ENCODE measurements at places on chromosomes 7 and 10. TPM values are rescaled to one million over a fixed set of nuclear protein-coding genes. Genes with fewer than 3 reads are reported as not detected.

- no peak overlapping the region for H3K27ac ChIP-seq
- no peaks in the 10 kb centered on the region for H3K36me3 ChIP-seq
Measured at GRCh38 chr7:2726316-2727018, 38.5 kb downstream of the AMZ1 start.

DNA sequence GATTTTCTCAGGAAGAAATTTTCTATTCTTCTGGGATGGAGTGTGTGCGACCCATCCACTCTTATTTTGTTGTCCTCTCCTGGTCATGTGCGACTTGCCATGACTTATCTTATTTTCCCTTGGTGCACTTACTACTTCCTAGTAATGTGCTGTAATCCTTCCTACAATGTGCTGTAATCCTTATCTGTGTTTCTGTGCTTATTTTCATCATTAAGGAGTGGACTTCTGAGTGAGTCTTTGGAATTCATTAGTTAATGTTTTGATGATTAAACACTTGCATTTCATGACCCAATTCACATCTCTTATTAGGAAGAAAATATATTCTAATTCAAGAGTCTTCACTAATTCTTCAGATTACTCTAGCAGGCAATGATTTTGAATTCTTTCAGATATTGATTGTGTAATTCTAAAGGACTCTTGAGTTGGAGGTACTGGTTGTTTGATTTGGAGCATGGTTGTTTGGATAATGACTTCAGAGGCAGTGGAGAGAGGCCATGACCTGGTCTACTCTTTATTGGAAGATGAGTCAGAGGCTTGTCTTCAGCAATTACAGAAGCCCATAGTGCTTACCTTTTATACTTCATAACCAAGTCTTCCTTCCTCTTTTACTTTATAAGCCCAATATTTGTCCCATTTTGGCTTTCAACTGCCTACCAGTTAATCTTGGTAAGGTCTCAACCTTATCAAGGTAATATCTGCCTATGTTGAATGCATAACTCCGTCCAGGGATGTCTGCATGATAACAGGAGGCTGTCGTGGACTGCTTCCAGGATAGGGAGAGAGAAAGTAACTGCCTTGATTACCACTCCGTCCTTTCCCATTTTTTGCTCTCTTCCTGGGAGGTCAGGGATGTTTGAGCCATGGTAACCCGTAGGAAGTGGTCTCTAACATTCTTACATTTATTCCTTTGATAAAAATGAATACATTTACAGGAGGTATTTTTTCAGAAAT is 278.3 kb upstream of the SP8 start:
- peaks cover 29% of the 10 kb centered on the region for H3K27me3 ChIP-seq
- no peaks in the 10 kb centered on the region for H3K36me3 ChIP-seq
- no peak overlapping the region for H3K4me3 ChIP-seq
- no peaks in the 10 kb centered on the region for H3K4me1 ChIP-seq

GRCh38 chr10:71580926-71581325 is 138.7 kb downstream of the C10orf105 start:
- H3K36me3 ChIP-seq, result no peaks in the 10 kb centered on the region
- no peak overlapping the region for H3K4me3 ChIP-seq
- DNase-seq, result no peak
- H3K27me3 ChIP-seq, result no peaks in the 10 kb centered on the region

GRCh38 chr7:132508724-132509353 is 67.4 kb downstream of the PLXNA4 start:
- no peak for DNase-seq
- H3K4me3 ChIP-seq, result no peak overlapping the region
- no peaks in the 10 kb centered on the region for H3K36me3 ChIP-seq

DNA sequence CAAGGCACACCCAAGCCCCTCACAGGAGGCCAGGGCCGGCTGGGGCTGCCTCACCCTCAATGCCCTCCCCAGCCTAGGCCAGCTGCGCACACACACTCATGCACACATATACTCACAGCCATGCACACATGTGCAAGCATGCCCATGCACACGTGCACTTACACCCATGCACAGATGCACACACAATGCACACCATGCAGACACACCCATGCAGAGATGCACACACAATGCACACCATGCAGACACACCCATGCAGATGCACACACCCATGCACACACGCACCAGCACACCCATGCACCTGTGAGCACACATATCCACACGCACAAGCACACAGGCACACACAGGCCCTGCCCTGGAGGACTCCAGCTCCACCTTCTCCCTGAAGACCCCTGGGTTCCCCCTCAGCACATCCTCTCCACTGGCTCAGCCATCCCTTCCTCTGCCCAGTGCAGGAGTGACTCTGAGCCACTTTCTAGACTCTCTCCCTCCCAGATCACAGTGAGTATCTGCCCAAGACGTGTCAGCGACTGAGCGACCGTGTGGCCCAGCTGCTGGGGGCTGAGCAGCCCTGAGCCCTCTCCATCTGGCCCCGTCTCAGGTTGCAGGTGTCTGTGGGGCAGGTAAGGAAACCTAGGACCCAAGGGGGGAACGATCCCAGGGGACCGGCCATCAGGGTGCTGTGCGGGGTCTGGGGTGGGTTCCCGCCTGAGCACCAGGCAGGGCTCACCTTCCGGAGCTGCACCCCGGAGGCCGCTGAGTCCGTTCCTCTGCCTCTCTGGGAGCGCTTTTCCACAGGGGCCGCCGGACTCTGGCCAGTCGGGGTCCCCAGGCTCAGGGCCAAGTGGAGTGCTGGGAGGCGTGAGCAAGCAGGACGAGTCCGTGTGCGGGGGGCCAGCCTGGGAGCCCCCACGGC is 25.8 kb downstream of the AP5Z1 start:
- H3K4me1 ChIP-seq, result no peaks in the 10 kb centered on the region
- no peak overlapping the region for H3K27ac ChIP-seq
- no peak for DNase-seq
- no peak overlapping the region for H3K4me3 ChIP-seq
- no peaks in the 10 kb centered on the region for H3K36me3 ChIP-seq

GRCh38 chr7:105229641-105230040 is 159.1 kb downstream of the SRPK2 start:
- peaks cover 36% of the 10 kb centered on the region for H3K4me1 ChIP-seq
- H3K4me3 ChIP-seq, result no peak overlapping the region
- no peaks in the 10 kb centered on the region for H3K27me3 ChIP-seq
- no peak for DNase-seq

- H3K27me3 ChIP-seq, result no peaks in the 10 kb centered on the region
- peak; percentile 16 for DNase-seq
- H3K27ac ChIP-seq, result no peak overlapping the region
- no peaks in the 10 kb centered on the region for H3K4me1 ChIP-seq
Measured at GRCh38 chr7:123401295-123401694, 133.1 kb downstream of the IQUB start.

DNA sequence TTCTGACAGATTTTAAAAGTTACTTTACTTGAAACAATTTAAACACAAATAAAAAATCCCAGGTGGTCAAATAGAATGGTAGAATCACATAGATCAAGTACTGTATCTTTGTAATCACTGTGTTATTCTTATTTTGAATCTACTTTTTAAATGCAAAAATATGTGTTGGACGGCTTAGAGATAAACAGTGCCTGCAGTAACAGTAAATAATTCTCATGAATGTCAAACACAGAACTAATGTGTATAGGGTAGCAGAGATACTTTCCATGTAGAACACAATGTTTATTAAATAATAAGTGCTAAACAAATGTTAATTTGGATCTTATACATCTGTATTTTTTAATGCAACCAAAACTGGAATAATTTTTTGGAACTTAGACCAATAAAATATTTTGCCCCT is 1199.4 kb downstream of the SORCS1 start:
- H3K4me3 ChIP-seq, result no peak overlapping the region
- peaks cover 62% of the 10 kb centered on the region for H3K4me1 ChIP-seq
- H3K36me3 ChIP-seq, result no peaks in the 10 kb centered on the region
- H3K27me3 ChIP-seq, result no peaks in the 10 kb centered on the region
- no peak overlapping the region for H3K27ac ChIP-seq

DNA sequence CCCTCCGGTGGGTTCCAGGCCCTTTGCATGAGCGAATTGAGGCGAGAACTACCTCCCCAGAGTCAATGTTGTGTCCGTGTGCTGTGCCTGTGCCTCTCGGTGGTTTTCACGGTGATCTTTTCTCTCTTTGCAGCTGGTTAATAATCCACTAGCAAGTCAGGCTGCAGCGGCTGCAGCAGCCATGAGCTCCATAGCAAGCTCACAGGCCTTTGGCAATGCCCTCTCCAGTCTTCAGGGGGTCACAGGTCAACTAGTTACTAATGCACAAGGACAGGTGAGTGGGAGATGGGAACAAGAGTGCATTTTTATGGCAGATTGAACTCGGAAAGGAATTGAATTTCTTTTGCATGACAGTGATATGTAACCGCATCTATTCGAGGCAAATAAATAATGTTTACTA is 159.7 kb upstream of the YAE1 start:
- DNase-seq, result no peak
- no peaks in the 10 kb centered on the region for H3K4me1 ChIP-seq
- no peaks in the 10 kb centered on the region for H3K36me3 ChIP-seq
- H3K27me3 ChIP-seq, result peaks cover 3% of the 10 kb centered on the region

- H3K4me1 ChIP-seq, result no peaks in the 10 kb centered on the region
- no peak for DNase-seq
- H3K36me3 ChIP-seq, result no peaks in the 10 kb centered on the region
- no peak overlapping the region for H3K4me3 ChIP-seq
- no peak overlapping the region for H3K27ac ChIP-seq
- no peaks in the 10 kb centered on the region for H3K27me3 ChIP-seq
Measured at GRCh38 chr10:107589081-107589480, 424.6 kb upstream of the SORCS1 start.

DNA sequence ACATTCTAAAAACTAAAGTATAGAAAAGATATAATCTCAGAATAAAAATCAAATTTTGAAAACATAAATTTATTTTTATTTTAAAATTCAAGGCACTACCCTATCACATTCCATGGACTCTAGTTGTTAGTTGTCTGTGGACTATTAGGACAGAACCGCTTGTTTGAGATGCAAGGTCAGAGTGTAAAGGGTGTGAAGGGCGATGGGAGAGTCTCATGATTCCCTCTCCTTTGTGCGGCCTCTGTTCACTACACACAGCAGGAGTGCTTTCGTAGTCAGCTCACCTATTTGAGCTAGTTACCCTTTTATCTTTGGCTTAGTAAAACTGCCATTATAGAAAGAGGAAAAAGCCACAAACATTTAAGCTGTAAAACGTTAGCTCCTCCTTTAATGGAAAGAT is 189.8 kb upstream of the TEX47 start:
- H3K36me3 ChIP-seq, result no peaks in the 10 kb centered on the region
- no peaks in the 10 kb centered on the region for H3K27me3 ChIP-seq
- no peak overlapping the region for H3K4me3 ChIP-seq
- no peak overlapping the region for H3K27ac ChIP-seq

DNA sequence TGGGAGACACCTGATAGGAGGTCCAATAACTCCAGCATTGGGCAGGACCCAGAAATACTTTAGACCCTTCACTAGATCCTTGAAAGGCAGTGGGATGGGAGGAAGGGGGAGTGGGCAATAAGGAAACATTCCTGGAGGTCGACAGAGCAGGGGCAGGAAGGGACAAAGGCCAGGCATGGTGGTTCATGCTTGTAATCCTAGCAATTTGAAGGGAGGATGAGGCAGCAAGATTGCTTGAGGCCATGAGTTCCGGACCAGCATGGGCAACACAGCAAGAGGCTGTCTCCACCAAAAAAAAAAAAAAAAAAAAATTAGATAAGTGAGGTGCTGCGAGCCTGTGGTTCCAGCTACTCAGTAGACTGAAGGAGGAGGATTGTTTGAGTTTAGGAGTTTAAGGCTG is 134.9 kb downstream of the JCAD start:
- H3K4me3 ChIP-seq, result no peak overlapping the region
- no peak for DNase-seq
- H3K27me3 ChIP-seq, result no peaks in the 10 kb centered on the region
- H3K36me3 ChIP-seq, result no peaks in the 10 kb centered on the region
- H3K27ac ChIP-seq, result no peak overlapping the region
- peaks cover 5% of the 10 kb centered on the region for H3K4me1 ChIP-seq

GRCh38 chr7:105157278-105157677 is 143.3 kb downstream of the KMT2E start:
- no peaks in the 10 kb centered on the region for H3K36me3 ChIP-seq
- no peak for DNase-seq
- H3K4me3 ChIP-seq, result no peak overlapping the region
- no peak overlapping the region for H3K27ac ChIP-seq
- H3K27me3 ChIP-seq, result no peaks in the 10 kb centered on the region

- H3K4me1 ChIP-seq, result no peaks in the 10 kb centered on the region
- no peaks in the 10 kb centered on the region for H3K36me3 ChIP-seq
- DNase-seq, result no peak
- no peak overlapping the region for H3K4me3 ChIP-seq
- no peak overlapping the region for H3K27ac ChIP-seq
Measured at GRCh38 chr10:34058845-34059614, 724.6 kb upstream of the NRP1 start.

GRCh38 chr7:25322473-25322872 is 94.2 kb upstream of the NPVF start:
- DNase-seq, result no peak
- peaks cover 36% of the 10 kb centered on the region for H3K27me3 ChIP-seq
- H3K4me1 ChIP-seq, result no peaks in the 10 kb centered on the region
- H3K27ac ChIP-seq, result no peak overlapping the region
- no peak overlapping the region for H3K4me3 ChIP-seq

GRCh38 chr10:20991526-20991925 is 94.4 kb upstream of the NEBL start:
- no peak for DNase-seq
- H3K4me3 ChIP-seq, result no peak overlapping the region
- peaks cover 8% of the 10 kb centered on the region for H3K4me1 ChIP-seq
- no peak overlapping the region for H3K27ac ChIP-seq
- H3K27me3 ChIP-seq, result no peaks in the 10 kb centered on the region
- no peaks in the 10 kb centered on the region for H3K36me3 ChIP-seq

GRCh38 chr10:103630156-103630555 is 136.7 kb downstream of the NEURL1 start:
- no peaks in the 10 kb centered on the region for H3K4me1 ChIP-seq
- H3K4me3 ChIP-seq, result no peak overlapping the region
- no peaks in the 10 kb centered on the region for H3K36me3 ChIP-seq
- H3K27me3 ChIP-seq, result no peaks in the 10 kb centered on the region
- no peak for DNase-seq

DNA sequence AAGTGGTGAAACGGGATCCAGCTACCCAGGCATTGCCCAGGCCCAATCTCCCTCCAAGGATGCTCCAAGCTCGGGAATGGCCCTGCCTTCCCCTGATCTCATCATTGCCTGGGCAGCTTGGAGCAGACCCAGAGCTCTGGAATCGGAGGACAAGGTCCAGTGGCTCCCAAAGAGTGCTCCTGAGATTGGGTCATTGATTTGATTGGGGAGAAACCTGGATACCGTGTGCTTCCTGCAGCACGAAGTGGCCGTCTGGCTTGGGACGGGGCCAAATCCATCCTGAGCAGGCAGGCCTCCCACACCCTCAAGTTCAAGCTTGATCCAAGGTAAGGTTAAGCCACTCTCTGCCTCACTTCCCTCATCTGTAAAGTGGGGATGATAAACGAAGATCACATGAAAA is 69.9 kb downstream of the OAT start:
- no peak overlapping the region for H3K27ac ChIP-seq
- no peak overlapping the region for H3K4me3 ChIP-seq
- no peaks in the 10 kb centered on the region for H3K36me3 ChIP-seq
- H3K4me1 ChIP-seq, result peaks cover 4% of the 10 kb centered on the region

- H3K36me3 ChIP-seq, result no peaks in the 10 kb centered on the region
- DNase-seq, result no peak
- H3K4me1 ChIP-seq, result no peaks in the 10 kb centered on the region
- no peak overlapping the region for H3K4me3 ChIP-seq
- H3K27me3 ChIP-seq, result peaks cover 51% of the 10 kb centered on the region
- H3K27ac ChIP-seq, result no peak overlapping the region
Measured at GRCh38 chr10:128364631-128365030, 238.4 kb upstream of the MKI67 start.

GRCh38 chr10:74123081-74123480 is 27.5 kb downstream of the AP3M1 start:
- H3K4me1 ChIP-seq, result peaks cover 10% of the 10 kb centered on the region
- peaks cover 95% of the 10 kb centered on the region for H3K36me3 ChIP-seq
- H3K4me3 ChIP-seq, result no peak overlapping the region

Gene ADAMTS14
- 0.21 TPM for total RNA-seq

Gene CRYGN
- 0.13 TPM for total RNA-seq

Gene STK31
- 0.39 TPM for total RNA-seq

Gene ZEB1
- total RNA-seq, result 10.3 TPM

Gene KLF14
- total RNA-seq, result not detected

All from A673 (cell line).